Esophagus squamous epithelium (tissue), 5 donors: ENCODE measurements at places on chromosomes 4 and X.

GRCh38 chr4:166546009-166546408 lies 673.0 kb downstream of the TLL1 start:
- no peak overlapping the region for H3K27ac ChIP-seq
- H3K36me3 ChIP-seq, result no peaks in the 10 kb centered on the region
- no peaks in the 10 kb centered on the region for H3K4me1 ChIP-seq
- no peak for DNase-seq
- H3K4me3 ChIP-seq, result no peak overlapping the region

DNA sequence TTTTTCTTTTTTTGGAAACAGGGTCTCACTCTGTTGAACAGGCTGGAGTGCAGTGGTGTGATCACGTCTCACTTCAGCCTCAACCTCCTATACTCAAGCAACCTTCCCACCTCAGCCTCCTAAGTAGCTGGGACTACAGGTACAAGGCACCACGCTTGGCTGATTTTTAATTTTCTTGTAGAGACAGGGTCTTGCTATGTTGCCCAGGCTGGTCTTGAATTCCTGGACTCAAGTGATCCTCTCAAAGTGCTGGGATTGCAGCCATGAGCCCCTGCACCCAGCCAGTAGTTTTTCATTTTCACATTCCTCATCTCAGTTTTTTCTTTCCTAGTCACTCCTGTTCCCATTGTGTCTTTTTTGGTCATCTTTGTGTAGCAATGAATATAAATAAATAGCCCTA lies 11.1 kb downstream of the USO1 start:
- H3K27me3 ChIP-seq, result no peaks in the 10 kb centered on the region
- H3K4me3 ChIP-seq, result no peak overlapping the region
- H3K36me3 ChIP-seq, result no peaks in the 10 kb centered on the region
- H3K4me1 ChIP-seq, result no peaks in the 10 kb centered on the region
- no peak overlapping the region for H3K27ac ChIP-seq

- no peaks in the 10 kb centered on the region for H3K4me1 ChIP-seq
- no peaks in the 10 kb centered on the region for H3K36me3 ChIP-seq
- no peak overlapping the region for H3K4me3 ChIP-seq
- H3K27me3 ChIP-seq, result no peaks in the 10 kb centered on the region
- no peak overlapping the region for H3K27ac ChIP-seq
Measured at GRCh38 chr4:172786039-172786792, 382.4 kb upstream of the GALNT7 start.

DNA sequence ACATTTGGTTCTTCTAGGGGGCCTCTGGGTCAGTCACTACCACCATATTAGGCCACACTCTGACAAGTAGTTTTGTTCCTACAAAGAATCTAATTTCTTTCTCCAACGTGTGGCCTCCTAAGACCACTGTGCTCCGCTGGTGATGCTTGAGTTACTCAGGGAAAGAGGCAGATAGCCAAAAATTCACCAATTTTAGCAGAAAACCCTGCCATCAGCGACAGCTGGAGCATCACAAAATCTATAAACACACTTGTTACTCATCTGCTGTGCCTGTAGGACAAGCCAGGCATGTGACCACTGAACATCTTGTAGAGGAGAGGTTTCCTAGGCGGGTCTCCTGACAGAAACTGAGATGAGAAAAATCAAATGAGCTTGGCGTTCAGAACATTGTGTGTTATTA lies 105.4 kb downstream of the SYNPO2 start:
- no peaks in the 10 kb centered on the region for H3K27me3 ChIP-seq
- H3K36me3 ChIP-seq, result no peaks in the 10 kb centered on the region
- no peak for DNase-seq

DNA sequence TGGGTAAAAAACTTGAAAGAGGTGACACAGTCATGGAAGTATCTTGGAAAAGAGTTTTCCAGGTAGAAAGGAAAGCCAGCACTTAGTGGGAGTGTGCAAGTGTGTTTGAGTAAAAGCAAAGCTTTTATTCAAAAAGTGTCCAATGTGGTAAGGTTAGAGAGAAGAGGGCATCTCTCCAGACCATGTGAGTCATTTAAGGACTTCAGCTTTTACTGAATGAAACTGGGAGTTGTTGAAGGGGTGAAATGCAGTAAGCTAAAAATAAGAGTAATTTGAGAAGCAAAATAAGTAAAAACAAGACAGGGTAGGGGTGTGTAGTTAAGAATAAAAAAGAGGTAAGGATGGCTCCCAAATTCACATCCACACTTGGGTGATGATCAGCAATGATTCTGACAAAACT lies 238.9 kb downstream of the SLC7A11 start:
- no peak overlapping the region for H3K27ac ChIP-seq
- no peak overlapping the region for H3K4me3 ChIP-seq
- no peak for DNase-seq
- no peaks in the 10 kb centered on the region for H3K27me3 ChIP-seq
- H3K36me3 ChIP-seq, result no peaks in the 10 kb centered on the region

GRCh38 chr4:119980456-119980855 lies 86.2 kb downstream of the MAD2L1 start:
- no peak overlapping the region for H3K27ac ChIP-seq
- no peaks in the 10 kb centered on the region for H3K27me3 ChIP-seq
- H3K4me3 ChIP-seq, result no peak overlapping the region
- no peaks in the 10 kb centered on the region for H3K36me3 ChIP-seq
- H3K4me1 ChIP-seq, result no peaks in the 10 kb centered on the region

DNA sequence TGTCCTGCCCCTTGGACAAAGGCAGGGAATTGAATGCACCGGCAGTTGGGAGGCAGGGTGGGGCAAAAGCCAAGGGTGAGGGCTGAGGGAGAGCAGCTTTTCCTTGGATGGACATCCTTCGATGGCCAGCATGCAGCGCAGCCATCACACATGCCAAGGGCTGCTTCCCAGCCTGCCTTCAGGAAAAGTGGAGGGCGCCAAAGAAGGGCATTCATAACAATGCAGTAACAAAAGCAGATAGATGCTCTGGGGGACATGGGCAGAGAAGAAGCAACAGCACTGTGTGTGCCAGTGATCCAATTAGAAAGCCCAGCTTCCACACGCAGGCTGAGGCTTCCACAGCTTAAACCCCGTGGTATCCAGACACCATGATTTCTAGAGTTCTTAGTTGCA lies 71.5 kb downstream of the TSPAN5 start:
- no peak overlapping the region for H3K27ac ChIP-seq
- no peaks in the 10 kb centered on the region for H3K27me3 ChIP-seq
- H3K4me3 ChIP-seq, result no peak overlapping the region
- no peak for DNase-seq
- peaks cover 13% of the 10 kb centered on the region for H3K4me1 ChIP-seq
- H3K36me3 ChIP-seq, result no peaks in the 10 kb centered on the region

- no peak overlapping the region for H3K4me3 ChIP-seq
- no peaks in the 10 kb centered on the region for H3K4me1 ChIP-seq
- no peak for DNase-seq
- H3K27me3 ChIP-seq, result no peaks in the 10 kb centered on the region
- no peaks in the 10 kb centered on the region for H3K36me3 ChIP-seq
Measured at GRCh38 chr4:165464813-165465381, 86.1 kb downstream of the CPE start.

GRCh38 chrX:45758319-45758718 lies 557.6 kb upstream of the DIPK2B start:
- no peak overlapping the region for H3K27ac ChIP-seq
- no peaks in the 10 kb centered on the region for H3K36me3 ChIP-seq
- H3K4me3 ChIP-seq, result no peak overlapping the region
- H3K27me3 ChIP-seq, result no peaks in the 10 kb centered on the region

GRCh38 chrX:38277802-38278201 lies 49.5 kb downstream of the RPGR start:
- H3K36me3 ChIP-seq, result no peaks in the 10 kb centered on the region
- no peaks in the 10 kb centered on the region for H3K27me3 ChIP-seq
- no peak overlapping the region for H3K4me3 ChIP-seq
- H3K4me1 ChIP-seq, result no peaks in the 10 kb centered on the region

DNA sequence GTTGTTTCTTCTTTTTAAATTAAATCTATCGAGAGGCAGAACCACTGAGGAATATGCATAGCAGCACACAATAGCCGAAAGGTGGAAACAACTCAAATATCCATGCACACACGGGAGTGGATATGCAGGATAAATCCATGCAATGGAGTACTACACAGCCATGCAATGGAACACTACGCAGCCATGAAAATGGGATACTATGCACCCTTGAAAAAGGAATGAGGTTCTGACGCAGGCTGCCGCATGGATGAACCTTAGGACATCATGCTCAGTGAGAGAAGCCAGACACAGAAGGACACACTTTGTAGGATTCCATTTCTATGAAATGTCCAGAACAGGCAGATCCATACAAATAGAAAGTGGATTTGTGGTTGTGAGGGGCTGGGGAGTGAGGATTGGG lies 18.4 kb upstream of the P2RY8 start:
- DNase-seq, result no peak
- no peak overlapping the region for H3K27ac ChIP-seq
- H3K4me1 ChIP-seq, result no peaks in the 10 kb centered on the region
- H3K36me3 ChIP-seq, result no peaks in the 10 kb centered on the region

GRCh38 chrX:139933904-139934303 lies 1.1 kb upstream of the ATP11C start:
- H3K36me3 ChIP-seq, result no peaks in the 10 kb centered on the region
- H3K4me1 ChIP-seq, result peaks cover 19% of the 10 kb centered on the region
- peak overlapping the region; percentile 64 for H3K4me3 ChIP-seq
- no peak for DNase-seq

GRCh38 chr4:8144359-8144758 lies 14.3 kb downstream of the ABLIM2 start:
- H3K4me3 ChIP-seq, result no peak overlapping the region
- H3K27me3 ChIP-seq, result no peaks in the 10 kb centered on the region

DNA sequence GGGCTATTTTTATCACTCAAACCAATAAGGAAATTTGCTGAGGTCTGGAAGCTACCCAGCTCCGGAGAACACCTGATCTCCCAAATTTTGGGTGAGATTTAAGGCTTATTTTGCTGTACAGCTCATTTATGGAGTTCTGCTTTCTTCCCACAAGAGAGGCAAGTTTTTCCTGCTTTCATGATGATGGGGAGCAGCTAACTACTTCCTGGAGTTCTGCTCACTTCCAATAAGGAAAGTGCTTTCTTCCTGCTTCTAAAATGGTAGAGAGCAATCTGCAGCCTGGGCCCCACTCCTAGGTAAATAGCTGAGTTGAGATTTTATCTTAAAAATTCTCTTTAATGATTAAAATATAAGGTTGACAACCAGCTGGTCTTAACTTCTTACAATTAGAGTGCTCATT lies 606.0 kb upstream of the HTR2C start:
- H3K27me3 ChIP-seq, result no peaks in the 10 kb centered on the region
- DNase-seq, result no peak
- H3K27ac ChIP-seq, result no peak overlapping the region
- H3K4me3 ChIP-seq, result no peak overlapping the region

- DNase-seq, result no peak
- no peaks in the 10 kb centered on the region for H3K36me3 ChIP-seq
- no peaks in the 10 kb centered on the region for H3K4me1 ChIP-seq
- no peak overlapping the region for H3K27ac ChIP-seq
- H3K4me3 ChIP-seq, result no peak overlapping the region
Measured at GRCh38 chr4:95018785-95019184, 261.0 kb downstream of the BMPR1B start.

DNA sequence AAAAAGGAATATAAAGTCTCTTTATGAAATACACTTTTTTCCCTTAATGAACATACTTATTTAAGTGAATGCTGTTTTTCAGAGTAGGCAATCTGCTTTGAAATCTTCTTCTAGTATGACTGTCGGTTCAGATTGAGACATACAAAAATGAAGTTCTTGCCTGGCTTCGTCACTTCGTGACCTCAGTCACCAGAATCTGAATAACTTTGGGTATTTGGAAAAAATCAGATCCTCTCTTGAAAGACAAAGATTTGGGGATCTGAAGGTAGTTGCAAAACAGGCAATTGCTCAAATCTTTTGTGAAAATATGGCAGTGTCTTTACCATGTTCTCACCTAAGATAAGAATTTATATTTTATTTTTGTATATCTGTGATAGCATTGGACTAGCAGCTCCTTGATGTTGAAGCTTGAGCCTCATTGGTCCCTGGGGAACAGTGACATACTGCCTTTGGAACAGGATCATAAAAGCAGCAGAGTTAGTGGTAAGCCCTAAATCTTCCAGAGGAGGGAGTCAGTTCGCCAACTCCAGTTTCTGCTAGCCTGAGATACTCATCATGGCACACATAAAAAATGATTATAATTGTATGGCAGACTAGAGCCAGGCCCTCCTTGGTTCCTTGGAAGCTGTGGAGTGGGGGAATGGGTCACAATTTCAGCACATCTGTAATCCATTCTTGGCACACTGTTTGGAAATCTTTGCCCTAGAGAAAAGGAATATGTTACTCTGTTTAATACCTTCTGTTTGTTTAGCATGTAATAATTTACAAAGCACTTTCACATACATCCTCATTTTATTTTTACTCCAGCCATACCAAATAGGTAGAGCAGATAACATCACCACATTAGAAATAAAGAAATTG lies 5.0 kb downstream of the ARFIP1 start:
- H3K27ac ChIP-seq, result no peak overlapping the region
- no peaks in the 10 kb centered on the region for H3K36me3 ChIP-seq
- no peak for DNase-seq
- H3K4me3 ChIP-seq, result no peak overlapping the region
- H3K27me3 ChIP-seq, result no peaks in the 10 kb centered on the region

DNA sequence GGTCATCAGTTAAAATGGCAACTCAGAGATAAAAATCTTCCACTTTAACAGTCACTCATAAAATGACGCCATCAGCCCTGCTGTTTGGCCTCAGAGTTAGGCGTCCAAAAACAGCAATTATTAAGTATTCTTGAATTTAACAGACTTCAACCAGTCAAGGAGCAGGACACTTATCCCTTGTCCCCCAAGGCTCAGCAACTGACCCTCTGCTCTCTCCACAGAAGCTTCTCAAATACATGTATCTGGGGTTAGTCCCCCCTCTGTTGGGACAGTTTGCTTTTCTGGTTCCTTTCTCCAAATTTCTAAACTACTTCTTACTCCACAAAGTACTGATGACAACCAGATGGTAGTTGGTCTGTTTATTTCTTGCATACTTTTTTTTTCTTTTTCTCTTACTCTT lies 54.4 kb downstream of the SOD3 start:
- no peak for DNase-seq
- H3K36me3 ChIP-seq, result no peaks in the 10 kb centered on the region
- H3K27ac ChIP-seq, result no peak overlapping the region
- no peaks in the 10 kb centered on the region for H3K27me3 ChIP-seq
- peaks cover 24% of the 10 kb centered on the region for H3K4me1 ChIP-seq

DNA sequence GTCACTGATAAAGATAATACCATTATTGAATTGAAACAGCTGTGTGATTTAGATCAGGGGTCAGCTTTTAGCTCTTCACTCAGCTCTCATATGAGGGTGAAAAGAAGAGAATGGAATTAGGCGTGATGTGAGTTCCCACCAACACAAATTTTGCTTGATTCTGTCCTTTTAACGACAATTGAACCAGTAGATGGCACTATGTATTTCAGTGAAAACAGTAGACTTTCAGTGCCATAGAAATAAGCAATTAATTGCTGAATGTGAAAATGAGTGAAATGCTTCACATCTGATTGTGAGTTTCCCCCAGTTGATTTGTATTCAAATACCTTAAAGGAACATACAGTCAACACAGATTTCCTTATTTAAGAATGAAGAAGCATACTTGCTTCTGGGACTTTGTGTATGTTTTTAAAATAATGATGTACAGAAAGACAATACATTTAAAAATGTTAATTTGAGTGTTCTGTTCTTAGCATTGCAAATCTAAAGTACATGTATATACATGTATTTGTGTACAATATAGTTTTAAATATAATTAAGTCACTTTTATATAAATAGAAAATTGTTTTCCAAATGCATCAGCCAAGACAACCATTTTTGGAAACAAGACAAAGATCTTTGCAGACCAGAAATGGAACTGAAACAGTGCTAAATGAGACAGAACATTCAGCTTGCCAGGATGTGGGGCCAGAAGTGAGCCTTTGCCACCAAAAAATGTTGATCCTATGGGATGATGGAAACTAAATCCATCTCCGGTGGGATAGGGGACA lies 178.8 kb downstream of the SNCA start:
- H3K27me3 ChIP-seq, result no peaks in the 10 kb centered on the region
- DNase-seq, result no peak
- no peaks in the 10 kb centered on the region for H3K36me3 ChIP-seq
- H3K27ac ChIP-seq, result no peak overlapping the region
